ENCODE measurements at places on chromosomes 13 and 19.

DNA sequence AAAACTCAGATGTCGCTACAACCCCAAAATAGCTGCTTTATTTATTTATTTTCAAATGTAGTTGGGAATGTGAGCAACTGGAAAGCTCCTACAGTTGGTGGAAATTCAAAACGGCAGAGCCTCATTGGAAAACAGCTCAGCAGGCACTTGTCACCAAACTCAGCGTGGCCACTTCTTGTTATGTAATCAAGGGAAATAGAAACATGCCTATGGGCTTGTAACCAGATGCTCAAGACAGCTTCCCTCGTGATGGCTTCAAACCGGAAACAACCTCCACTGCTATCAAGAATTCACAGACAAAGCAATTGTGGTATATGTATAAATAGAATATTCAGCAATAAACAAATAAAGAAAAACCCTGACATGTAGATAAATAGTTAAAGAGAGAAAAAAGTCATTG lies 627.8 kb upstream of the SLC10A2 start:
- DNase-seq = no peak

DNA sequence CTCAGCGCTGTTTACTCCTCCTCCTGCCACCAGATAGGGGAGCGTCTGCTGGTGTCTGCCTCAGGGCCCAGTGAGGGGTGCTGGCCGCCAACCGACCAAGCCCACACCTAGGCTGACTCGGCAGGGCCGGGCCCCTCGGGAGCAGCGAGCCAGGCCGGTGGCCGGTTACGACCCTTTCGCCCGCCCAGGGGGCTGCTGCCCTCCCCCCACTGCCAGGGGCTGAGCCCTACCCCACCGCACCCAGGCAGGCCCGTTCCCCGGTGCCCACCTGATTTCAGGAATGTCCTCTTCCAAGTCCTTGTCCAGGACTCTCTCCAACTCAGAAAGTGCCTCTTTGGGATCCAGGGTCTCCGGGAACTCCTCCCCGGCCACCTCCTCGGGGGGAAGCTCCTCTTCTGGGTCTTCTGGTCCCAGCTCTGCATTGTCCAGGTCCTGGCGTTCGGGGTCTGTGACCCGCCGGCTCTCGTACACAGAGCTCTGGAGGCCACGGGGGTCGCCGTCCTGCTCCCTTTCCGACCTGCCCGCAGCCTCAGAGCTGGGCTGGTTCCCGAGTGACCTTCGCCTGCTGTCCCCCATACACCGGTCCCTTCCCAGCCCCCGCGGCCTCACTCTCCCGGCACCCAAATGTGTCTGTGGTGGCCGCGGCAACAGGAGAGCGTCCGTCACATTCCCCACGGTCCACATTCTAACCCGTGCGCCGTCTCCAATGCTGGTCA lies 31.0 kb upstream of the MIER2 start:
- DNase-seq = no peak

DNA sequence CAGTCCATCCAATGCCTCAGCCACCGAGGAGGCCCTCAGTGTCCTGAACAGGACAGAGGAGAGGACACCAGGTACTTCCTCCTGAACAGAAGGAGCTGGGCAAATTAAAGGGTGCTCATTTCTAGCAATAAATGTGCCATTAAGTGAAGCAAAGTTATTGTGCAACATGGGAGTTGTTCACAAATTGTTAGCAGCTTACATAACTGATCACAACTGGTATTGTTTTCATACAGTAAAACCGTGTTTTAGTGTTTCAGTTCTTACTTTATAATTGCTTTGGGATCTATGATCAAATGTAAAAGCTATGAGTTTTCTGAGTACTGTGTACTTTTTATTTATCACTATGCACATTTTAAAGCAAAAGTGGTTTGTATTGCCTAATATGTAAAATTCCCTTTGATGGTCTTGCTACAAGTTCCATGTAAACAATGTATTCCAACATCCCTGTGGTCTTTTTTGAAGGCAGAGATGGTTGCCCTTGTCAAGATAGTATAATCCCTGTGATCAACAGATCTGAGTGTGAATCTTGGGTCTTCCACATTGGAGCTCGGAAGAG lies 263.1 kb downstream of the FGF14 start:
- no peak for DNase-seq

GRCh38 chr13:79429309-79429708 lies 23.3 kb upstream of the RBM26 start:
- no peak for DNase-seq

GRCh38 chr13:77991003-77991402 lies 72.4 kb upstream of the EDNRB start:
- DNase-seq = no peak

DNA sequence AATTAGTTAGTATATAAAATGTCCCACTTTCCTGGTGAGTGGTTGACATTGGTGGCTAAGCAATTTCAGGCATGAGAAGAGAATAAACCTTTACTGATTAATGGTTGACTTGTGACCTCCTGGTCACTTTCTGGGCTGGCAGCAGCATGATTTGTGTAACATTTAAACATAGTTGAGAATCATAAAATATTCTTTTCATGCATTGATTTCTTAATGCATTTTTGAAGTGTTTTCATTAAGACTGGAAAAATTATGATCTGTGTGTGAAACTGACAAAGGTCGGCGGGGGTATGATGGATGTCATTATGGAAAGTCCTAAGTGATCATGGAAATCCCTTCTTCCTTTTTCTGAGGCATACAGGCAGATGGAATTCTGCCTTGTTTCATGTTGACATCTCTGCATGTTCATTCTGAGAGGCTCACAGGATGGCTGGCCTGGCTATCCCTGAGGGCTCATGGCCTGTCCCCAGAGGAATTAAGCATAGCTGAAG lies 98.7 kb upstream of the RNF113B start:
- no peak for DNase-seq

DNA sequence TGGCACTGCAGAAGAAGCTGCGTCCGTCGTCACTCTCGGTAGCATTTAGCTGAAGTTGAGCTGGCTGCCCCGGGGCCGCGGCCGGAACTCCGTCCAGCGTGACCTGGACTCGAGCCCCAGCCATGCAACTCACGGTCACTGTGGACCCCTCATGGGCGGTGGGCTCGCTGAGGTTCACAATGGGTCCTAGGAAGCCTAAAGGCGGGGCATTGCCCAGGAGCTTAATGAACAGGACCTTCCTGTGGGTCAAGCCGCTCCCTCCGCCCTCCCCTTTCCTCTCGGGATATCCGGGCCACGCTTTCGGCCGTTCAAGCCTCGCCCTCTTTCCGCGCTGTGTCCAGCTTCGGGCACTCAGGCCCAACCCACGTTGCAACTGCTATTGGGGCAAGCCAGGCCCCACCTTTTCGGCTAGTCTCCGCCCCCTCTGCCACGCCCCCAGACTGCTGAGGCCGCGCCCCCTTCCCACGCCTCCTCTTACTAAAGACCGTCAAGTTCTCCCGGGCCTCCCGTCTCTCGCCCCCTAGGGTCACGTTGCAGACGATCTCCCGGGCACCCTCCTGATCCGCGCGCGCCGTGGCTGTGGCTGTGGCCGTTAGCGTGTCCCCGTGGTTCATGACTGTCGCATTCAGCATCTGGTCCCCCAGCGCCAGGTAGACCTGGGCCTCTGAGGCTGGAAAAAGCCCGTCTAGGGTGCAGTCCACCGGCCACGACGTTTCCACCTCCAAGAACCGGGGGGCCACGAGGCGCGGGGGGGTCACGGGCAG lies 1.4 kb upstream of the RAVER1 start:
- no peak for DNase-seq

DNA sequence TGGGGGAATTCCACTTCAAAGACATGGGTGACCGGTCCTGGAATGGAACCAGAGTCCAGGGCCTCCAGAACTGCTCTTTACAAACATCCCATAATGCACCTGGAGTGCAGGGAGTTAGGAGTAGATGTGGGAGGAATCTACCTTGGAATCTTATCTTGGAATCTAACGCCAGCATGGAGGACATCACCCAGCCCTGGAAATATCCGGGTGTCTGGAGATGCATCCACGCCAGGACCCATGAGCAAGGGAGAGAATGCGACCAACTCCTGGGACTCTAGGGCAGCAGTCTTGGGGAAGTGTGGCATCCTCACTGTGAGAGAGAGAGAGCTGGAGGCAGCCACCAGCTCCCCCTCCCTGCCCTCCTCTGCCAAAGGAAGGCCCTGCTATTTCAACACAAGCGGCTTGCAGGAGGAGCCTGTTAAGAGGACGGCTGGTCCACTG lies 211.8 kb downstream of the UQCRFS1 start:
- no peak for DNase-seq

- no peak for DNase-seq
Observed at GRCh38 chr19:49544154-49544553, 16.4 kb downstream of the RCN3 start.

- DNase-seq = no peak
Observed at GRCh38 chr19:11423164-11423790, 4.2 kb upstream of the RGL3 start.

DNA sequence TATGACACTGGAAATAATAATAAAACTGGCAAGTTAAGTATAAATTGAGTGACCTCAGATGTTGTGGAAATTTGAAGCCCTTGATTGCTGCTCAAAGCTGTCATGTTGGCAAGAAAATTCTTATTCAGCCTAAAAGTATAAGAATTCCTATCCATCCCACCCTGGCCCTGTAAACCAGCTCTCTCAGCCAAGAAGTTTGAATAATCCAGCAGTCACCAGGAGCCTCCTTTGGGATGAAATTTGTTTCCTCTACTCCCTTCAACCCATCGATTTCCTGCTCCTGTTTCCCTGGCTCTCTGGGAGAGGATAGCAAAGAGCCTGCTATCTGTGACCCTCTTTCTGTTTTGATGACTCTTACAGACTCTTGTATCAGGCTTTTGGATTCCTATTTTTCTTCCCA lies 169.3 kb downstream of the LHFPL6 start:
- no peak for DNase-seq

- DNase-seq = no peak
Observed at GRCh38 chr19:19417046-19417445, 11.6 kb downstream of the GATAD2A start.

- DNase-seq = no peak
Observed at GRCh38 chr19:35718345-35719041, 690 bp downstream of the KMT2B start.

DNA sequence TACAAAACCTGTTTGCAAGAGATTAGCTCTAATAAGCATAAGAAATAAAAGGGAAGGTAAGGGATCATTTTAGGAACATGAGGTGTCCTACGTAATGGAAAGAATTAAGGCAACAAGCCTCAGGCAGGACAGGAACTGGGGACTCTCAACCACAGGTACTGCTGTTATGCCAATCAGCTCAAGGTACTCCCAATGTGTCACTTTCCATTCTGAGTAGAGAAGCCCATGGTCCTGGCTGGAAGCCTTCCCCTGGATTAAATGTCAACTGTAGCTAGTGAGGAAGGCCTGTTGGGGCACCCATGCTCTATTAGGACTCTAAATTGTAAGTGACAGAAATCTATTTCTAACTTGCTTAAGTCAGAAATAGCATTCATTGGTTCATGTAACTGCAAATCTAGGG lies 134.6 kb downstream of the DPF1 start:
- DNase-seq = no peak

DNA sequence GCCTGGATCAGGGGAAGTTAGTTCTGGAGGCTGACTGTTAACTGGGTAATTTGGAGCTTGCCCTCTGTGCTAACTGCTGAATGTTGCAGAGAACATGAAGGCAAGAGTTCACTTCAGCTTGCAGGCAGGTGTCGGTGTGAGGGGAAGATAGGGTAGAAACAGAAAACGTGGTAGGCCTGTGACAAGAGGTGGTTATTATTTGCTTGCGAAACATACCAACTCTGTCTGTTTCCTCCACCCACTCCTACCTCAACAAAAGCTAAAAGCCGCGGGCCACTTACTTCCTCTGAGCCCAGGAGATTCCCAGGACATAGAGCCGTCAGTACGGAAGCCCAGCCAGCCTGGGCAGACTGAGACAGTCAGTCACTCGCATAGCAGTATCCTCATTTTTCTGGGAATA lies 119.2 kb upstream of the ABCC4 start:
- DNase-seq = no peak

GRCh38 chr19:2519482-2519881 lies 43.6 kb downstream of the GADD45B start:
- no peak for DNase-seq

- DNase-seq = no peak
Observed at GRCh38 chr19:10226021-10226375, 5.1 kb downstream of the S1PR2 start.

GRCh38 chr13:54647275-54647674 lies 1618.7 kb downstream of the OLFM4 start:
- no peak for DNase-seq

DNA sequence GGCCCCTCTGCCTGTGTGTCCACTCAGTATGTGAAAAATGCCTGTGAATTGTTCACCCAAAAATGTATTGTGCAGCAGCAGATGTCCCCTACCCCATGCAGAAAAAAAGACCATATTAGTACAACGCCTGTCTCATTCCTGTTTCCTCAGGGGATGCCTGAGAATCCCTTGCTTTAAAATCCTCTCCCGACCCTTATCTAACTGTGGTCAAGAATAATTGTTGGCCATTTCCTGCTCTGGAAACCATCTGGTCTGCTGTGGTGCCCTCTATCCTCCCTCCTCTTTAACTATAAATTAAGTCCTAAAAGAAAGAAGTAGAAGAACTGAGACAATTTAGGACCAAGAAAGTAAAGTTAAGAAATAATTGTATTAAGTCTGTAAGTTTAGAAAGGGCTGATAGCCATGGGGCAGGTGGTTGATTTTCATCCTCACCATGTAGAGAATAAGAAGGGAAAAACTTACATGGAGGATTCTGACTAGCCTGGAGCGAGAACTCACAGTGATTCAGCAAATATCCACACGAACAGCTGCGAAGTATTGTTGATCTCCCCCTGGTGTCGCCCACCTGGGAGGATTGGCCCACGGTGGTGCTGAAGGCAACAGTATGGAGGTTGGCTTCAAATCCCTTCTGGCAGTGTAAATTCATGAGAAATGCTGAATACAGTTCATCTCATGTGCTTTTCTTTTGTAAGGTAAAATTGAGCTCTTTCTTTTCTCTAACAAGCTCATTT lies 85.6 kb downstream of the COL4A2 start:
- DNase-seq = no peak

GRCh38 chr13:72728290-72728605 lies 525 bp downstream of the BORA start:
- no peak for DNase-seq

- DNase-seq = no peak
Observed at GRCh38 chr13:99105160-99105559, 95.5 kb upstream of the UBAC2 start.

DNA sequence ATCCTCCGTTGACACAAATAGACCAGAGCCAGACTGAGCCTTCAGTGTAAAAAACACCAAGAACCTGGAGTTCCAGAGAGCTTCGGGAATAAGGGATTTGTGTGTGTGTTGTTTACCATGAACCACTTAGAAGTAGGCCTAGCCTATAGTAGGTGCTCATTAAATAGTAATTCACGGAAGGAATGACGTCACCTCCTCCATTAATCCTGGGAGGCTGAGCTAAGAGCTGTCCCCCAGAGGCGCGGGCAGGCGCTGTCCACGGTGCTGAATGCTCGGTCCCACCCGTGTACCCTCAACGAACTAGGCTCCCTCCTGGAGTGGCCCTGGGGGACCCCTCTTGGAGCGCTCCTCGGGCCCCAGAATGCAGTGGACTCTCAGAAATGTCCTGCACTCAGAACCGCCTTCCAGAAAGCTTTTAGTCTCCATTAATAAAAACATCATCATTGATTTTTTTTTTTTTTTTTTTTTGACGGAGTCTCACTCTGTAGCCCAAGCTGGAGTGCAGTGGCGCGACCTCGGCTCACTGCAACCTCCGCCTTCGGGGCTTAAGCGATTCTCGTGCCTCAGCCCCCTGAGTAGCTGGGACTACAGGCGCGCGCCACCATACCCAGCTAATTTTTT lies 6.5 kb downstream of the UNC13A start:
- no peak for DNase-seq

GRCh38 chr13:95035311-95036109 lies 265.7 kb downstream of the ABCC4 start:
- DNase-seq = no peak

- DNase-seq = no peak
Observed at GRCh38 chr19:932648-933552, 7.1 kb downstream of the ARID3A start.

All from NCI-H2081 treated with DMSO at 0.1 percent for 48 hours (cell line).